Left lobe of liver (tissue), 2 donors: ENCODE measurements at places on chromosomes 1 and 21. TPM values are rescaled to one million over a fixed set of nuclear protein-coding genes. Genes with fewer than 3 reads are reported as not detected.

The PADI1 gene
- total RNA-seq, result not detected

The SMIM1 gene
- 4.9 TPM for total RNA-seq

The ERICH3 gene
- total RNA-seq, result 0.15 TPM

The LCE1B gene
- total RNA-seq, result not detected

The DNM3 gene
- 0.40 TPM for total RNA-seq

The CFHR3 gene
- total RNA-seq, result 279 TPM

The RIPPLY3 gene
- total RNA-seq, result not detected

The FAF1 gene
- total RNA-seq, result 22.3 TPM

The TMPRSS2 gene
- total RNA-seq, result 21.5 TPM

GRCh38 chr1:82759035-82759434 lies 958.3 kb downstream of the ADGRL2 start:
- no peak for DNase-seq

GRCh38 chr1:64543831-64544230 lies 73.9 kb downstream of the CACHD1 start:
- no peak for DNase-seq

GRCh38 chr1:91502672-91503184 lies 2.1 kb downstream of the CDC7 start:
- no peak for DNase-seq

DNA sequence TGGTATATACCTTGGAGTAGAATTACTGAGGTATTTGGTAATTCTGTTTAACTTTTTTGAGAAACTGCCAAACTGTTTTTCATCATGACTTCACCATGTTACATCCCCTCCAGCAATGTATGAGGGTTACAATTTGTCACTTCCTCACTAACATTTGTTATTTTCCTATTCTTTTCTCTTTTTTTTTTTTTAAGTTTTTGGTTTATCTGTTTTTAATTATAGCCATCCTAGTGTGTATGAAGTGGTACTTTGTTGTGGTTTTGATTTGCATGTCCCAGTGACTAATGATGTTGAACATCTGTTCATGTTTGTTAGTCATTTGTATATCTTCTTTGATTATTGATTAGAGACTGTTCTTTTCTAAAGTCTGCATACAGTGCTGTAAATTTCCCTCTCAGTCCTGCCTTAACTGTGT lies 147.3 kb downstream of the HS2ST1 start:
- no peak for DNase-seq

DNA sequence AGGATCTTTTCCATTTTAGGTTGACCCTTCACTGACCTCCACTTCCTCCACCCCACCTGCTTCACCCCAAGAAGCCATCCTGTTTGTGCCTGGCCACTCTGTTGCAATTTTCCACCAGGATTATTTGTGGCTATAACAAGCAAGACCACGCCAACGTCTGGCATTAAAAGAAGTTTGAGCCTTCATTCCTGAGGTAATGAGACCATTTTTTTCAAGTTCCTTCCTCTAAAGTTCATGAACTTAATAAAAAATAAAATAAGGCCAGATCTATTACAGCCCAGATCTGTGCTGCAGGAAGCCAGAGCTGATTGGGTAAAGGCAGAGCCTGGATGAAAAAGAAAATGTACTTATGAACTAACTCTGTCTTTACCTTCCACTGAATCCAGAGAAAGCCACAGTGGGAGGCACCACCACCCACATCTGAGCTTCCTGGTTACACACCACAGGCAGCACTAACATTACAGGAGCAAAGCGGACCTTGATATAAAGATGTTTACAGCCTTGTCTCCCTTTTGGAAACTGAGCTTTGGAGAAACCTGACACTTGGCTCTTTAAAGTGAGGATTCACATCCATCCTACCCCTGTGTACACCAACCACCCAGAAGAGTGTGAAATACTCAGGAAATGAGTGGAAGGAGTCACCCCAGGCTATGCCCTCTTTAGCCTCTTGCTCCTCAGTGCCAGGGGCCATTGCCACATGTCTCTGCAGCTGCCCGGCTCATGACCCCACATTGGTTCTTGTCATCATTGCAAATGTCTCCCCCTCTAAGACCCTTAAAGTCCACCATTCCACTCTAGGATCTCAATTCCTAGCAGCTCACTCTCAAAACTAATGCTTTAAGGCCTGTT lies 293.6 kb downstream of the PLPP3 start:
- DNase-seq, result no peak

GRCh38 chr1:93559045-93559444 lies 111.1 kb downstream of the FNBP1L start:
- no peak for DNase-seq

- DNase-seq, result no peak
Observed at GRCh38 chr1:240613356-240614142, 1.6 kb upstream of the GREM2 start.

DNA sequence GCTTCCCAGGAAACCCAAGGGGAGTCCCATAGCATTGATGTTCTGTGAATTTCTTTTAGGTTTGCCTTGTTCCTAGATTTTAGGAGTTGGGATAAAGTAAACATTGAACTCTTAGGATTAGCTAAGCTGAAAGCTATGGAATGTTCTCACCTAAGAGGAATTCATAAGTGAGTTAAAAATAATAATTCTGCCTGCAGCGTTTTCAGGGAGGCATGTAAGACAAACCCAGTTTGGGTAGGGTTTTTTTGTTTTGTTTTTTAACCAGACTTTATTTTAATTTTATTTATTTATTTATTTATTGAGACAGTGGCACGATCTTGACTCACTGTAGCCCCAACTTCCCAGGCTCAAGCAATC lies 28.9 kb upstream of the CD101 start:
- DNase-seq, result no peak

DNA sequence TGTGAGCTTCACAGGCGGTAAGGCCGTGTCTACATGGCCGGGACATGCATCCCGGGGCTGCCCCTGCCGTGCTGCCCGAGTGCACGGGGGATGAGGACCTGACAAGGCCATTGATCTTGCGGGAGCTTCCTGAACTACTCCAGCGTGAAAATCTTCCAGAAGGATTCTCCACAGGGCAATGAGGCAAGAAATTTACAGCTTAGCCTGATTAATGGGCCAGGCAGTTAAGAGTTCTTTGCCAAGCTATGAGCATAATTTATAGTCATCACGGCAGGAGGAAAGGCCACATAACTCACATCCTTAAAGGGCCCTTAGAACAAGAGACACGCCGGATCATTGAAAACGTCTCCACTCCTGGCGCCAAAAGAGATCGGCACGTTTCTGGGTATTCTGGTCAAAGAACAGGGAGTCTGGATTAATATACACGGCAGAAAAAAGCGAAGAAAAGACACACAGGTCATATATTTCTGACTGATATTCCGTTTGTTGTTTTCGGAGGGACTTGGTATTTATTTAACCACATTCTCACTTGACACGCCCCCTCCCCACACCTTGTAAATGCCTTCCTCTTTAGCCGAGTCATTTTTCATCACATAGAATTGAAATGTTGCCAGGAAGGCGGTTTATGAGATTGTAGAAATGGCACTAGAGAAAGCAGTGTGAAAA lies 180.5 kb downstream of the DYRK1A start:
- DNase-seq, result no peak

DNA sequence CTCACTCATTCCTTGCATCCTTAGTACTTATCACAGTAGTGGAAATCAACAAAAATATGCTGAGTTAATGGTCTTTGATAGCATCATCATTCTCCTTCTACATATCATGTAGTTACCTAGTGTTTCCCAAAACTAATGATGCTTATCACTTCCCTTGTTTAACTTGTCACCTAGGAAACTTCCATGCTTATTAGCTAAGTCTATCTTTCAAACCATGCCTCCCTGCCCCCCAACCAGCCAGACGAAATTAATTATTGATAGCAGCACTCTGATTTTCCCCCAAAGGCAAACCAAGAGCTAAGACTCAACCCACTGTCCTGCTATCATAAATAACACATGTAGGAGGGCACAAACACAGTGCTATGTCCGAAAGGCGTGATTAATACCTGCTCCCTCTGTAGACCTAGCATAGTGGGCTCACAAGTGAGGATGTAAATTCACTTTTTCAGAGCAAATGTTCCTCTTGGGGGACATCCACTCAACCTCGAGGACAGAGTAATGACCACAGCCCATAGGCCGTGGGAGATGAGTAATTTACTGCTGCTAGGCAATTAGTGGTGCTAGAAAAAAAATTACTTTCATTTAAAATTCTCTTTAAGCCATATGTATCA lies 25.8 kb upstream of the LPAR3 start:
- no peak for DNase-seq

- DNase-seq, result no peak
Observed at GRCh38 chr1:226545836-226546596, 2.5 kb upstream of the STUM start.

GRCh38 chr21:27582246-27582947 lies 615.5 kb upstream of the ADAMTS5 start:
- no peak for DNase-seq

GRCh38 chr1:52659851-52660596 lies 27.1 kb downstream of the SHISAL2A start:
- no peak for DNase-seq

DNA sequence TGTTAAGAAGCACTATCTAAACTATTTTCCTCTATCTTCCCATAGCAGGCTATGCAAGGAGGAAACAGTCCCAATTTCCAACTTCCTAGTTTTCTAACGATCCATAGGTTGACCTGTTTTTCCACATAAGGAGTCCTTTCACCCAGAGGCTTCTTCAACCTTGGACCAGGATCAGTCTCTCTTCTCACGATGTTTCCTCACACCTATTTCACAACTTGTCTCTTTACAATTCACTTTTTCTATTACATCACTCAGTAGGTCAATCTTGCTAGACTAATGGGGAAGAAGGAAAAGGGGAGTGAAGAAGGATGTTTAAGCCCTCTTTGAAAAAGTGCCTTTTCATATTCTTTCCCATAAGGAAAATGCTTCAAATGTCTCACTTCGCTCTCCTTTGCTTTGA lies 15.9 kb downstream of the PALMD start:
- no peak for DNase-seq

DNA sequence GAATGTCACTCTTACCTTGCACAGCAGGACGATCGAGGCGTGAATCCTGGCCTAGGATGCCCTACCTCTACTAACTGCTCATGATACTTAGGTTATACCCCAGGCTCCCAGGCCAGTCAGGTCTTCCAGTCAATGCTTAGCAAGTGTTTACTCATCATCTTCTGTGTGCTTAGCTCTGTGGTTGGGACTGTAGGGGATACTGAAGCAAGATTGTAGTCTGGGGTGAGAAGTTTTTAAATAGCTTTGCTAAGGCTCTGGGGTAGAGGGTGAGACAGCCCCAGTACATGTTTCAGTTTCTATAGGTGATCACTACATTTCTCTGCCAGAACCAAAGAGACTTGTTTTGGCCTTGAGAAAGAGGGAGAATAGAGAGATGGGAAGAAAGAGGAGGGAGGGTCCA lies 250.8 kb upstream of the KIAA0040 start:
- no peak for DNase-seq

DNA sequence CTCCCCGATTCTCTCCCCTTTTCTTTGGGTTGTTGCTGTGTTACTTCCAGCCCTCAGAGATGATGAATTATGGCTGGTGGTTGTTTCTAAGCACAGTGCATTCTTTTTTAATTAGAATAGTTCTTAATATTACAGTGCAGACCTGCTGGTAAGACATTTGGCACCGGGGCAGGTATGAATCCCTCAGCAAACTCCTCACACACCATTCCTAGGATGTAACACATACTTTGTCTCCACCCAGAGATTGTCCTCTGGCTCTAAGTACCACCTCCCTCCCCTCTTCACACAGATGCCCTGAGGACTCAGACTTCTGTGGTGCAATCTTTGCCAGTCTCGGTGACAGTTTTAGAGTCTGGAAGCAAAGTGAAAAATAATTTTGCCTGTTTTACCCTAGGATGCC lies 143.1 kb downstream of the HLX start:
- DNase-seq, result no peak

DNA sequence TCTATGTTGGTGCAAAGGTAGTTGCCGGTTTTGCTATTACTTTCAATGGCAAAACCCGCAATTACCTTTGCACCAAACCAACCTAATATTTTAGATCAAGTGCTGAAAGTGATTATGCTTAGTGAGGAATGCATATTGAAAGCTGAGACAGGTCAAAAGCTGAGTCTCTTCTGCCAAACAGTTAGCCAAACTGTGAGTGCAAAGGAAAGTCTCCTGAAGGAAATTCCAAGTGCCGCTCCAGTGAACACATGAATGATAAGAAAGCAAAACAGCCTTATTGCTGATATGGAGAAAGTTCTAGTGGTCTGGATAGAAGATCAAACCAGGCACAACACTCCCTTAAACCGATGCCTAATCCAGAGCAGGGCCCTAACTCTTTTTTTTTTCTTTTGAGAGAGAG lies 83.1 kb upstream of the ERRFI1 start:
- no peak for DNase-seq

- DNase-seq, result no peak
Observed at GRCh38 chr1:30763651-30764248, 6.2 kb upstream of the LAPTM5 start.
